A673 (cell line): ENCODE measurements at places on chromosomes 1 and 21. TPM values are rescaled to one million over a fixed set of nuclear protein-coding genes. Genes with fewer than 3 reads are reported as not detected.

TCEA3 gene
- total RNA-seq = 0.76 and 0.99 TPM in 2 replicates

DENND2C gene
- 1.9 and 2.5 TPM in 2 replicates for total RNA-seq

EFCAB14 gene
- 38.6 and 39.8 TPM in 2 replicates for total RNA-seq

CFHR5 gene
- not detected in 2 replicates for total RNA-seq

TNFSF4 gene
- 0.20 and 0.21 TPM in 2 replicates for total RNA-seq

CDC42BPA gene
- 21.0 and 21.7 TPM in 2 replicates for total RNA-seq

MYOG gene
- total RNA-seq = not detected in 2 replicates

TGFBR3 gene
- 3.1 and 4.0 TPM in 2 replicates for total RNA-seq

GBP7 gene
- total RNA-seq = not detected in 2 replicates

TIE1 gene
- total RNA-seq = not detected in 2 replicates

FCRL6 gene
- total RNA-seq = 0.15 TPM in 1 of 2 replicates, not detected in the other

VHLL gene
- total RNA-seq = not detected in 2 replicates

IGSF3 gene
- 4.0 and 6.9 TPM in 2 replicates for total RNA-seq

EDN2 gene
- total RNA-seq = not detected in 2 replicates

CRP gene
- not detected in 2 replicates for total RNA-seq

ADCY10 gene
- 0.19 and 0.44 TPM in 2 replicates for total RNA-seq

FMN2 gene
- not detected in 2 replicates for total RNA-seq

FAM72D gene
- 8.6 and 11.9 TPM in 2 replicates for total RNA-seq

LCE1B gene
- total RNA-seq = not detected in 2 replicates

C1orf141 gene
- not detected in 2 replicates for total RNA-seq

CYP4B1 gene
- not detected in 2 replicates for total RNA-seq
